ENCODE measurements at places on chromosomes 6 and 20. TPM values are rescaled to one million over a fixed set of nuclear protein-coding genes. Genes with fewer than 3 reads are reported as not detected.

The APCDD1L gene
- 0.88 TPM for total RNA-seq

The RFX6 gene
- total RNA-seq, result not detected

The MBOAT1 gene
- total RNA-seq, result 8.7 TPM

The SIRPD gene
- 0.24 TPM for total RNA-seq

The PACRG gene
- 0.14 TPM for total RNA-seq

The FOXS1 gene
- 2.8 TPM for total RNA-seq

The NFATC2 gene
- 4.4 TPM for total RNA-seq

The MOXD1 gene
- 2.0 TPM for total RNA-seq

The FILIP1 gene
- total RNA-seq, result 43.2 TPM

The ECT2L gene
- not detected for total RNA-seq

The LTV1 gene
- 20.8 TPM for total RNA-seq

The TRIM10 gene
- total RNA-seq, result not detected

The ZBP1 gene
- total RNA-seq, result 0.37 TPM

The GLP1R gene
- not detected for total RNA-seq

The GMEB2 gene
- total RNA-seq, result 8.8 TPM

The PROKR2 gene
- total RNA-seq, result not detected
